ENCODE measurements at places on chromosomes 2 and 18.
A peak's percentile ranks its signal among the peaks of the same experiment; 100 is the strongest.

- DNase-seq = no peak
Measured at GRCh38 chr2:231413456-231413855, 17.9 kb downstream of the B3GNT7 start.

- no peak for DNase-seq
Measured at GRCh38 chr18:24983566-24984139, 368.3 kb downstream of the ZNF521 start.

- peak; percentile 80 for DNase-seq
Measured at GRCh38 chr18:9082711-9083510, 19.6 kb upstream of the NDUFV2 start.

DNA sequence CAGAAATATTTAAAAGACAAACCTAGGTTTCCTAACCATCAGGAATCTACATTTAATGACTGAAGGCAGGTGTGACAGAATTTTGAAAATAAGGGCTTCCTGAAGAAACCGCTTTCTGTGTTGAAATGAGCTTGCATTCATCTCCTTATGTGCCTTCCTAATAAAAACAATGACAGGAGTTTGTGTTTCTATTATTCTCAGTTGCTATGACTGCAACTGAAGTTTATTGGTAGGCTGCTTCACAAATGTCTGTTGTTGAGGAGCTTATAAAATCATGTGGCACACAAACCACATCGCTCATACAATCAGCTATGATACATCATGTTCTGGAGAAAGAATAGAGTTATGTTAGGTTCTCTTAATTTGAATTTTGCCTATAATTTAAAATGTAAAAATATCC, 362.7 kb upstream of the SLC8A1 start:
- no peak for DNase-seq

DNA sequence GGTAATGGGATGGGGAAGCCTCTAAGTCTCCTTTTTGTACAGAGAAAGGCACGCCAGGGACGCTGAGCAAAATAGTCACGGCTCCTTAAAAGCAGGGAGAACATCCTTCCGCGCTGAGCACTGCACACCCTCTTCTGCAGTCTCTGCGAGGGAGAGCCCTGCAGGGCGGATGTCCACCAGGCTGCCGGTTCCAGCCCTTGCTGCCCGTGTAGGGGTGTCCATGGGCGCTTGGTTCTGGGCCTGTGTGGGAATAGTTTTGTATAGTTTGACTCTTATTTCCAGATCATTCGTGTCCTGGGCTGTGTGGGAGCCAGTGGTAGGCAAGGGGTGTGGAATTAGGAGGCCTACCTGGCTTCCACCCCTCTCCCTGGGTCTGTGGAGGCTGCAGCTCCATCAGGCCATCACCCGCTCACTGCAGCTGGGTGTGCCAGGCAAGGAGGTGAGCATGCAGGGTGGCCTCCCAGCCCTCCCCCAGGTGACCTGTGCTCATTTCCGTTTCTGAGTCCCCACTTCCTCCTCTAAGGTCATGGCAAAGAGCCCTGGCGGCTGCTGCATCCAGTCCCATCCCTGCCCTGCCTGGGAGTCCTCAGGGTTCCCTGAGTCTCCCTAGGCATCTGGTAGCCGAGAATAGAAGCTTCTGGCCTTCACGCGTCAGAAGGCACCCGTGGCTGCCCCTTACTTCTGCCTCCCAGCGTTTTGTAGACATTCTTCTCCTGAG, 202.6 kb downstream of the LDLRAD4 start:
- DNase-seq = no peak

DNA sequence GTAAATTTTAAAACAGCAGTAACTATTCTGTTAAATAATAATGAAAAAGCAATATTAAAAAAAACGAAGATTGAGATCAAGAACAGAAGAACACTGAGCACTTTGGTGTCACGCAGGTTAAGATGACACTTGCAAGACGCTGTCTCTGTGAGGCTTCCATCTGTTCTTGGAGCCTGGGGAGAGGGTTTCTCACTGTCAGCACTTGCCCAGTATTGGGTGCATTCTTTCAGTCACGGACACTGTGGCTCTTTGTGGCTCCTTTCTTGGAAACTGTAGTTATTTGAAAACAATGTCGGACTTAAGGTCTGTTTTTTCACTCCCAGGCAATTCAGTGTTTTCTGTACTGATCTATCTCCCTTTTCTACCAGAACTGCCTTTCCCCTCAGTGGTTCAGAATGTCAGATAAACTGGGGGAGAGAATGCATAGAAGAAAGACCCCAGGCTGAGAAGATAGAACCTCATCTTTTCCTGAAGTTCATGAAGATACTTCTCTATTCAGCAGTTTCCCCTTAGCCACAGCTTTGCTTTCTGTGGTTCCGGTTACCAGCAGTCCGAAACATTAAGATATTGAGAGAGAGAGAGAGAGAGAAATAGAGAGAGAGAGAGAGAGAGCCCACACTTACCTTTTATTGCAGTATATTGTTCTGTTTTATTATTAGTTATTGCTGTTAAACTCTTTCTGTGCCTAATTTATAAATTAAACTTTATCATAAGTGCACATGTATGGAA, 283.3 kb downstream of the DCDC2C start:
- peak; percentile 32 for DNase-seq

DNA sequence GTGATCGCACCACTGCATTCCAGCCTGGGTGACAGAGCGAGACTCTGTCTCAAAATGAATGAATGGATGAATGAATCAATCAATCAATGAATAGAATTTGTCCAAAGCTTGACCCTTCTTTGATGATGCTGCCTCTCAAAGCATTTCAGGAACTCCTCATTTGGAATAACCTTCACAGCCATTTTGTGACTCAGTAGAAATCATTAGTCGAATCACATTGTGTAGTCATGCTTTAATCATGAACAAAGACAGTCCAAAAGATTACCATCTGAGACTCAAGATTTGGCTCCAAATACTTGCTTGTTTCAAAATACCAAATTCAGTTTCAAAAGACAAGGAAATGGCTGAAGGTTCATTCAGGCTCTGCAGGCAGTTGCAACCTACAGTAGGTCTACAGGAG, 83.1 kb downstream of the VWA3B start:
- DNase-seq = no peak

DNA sequence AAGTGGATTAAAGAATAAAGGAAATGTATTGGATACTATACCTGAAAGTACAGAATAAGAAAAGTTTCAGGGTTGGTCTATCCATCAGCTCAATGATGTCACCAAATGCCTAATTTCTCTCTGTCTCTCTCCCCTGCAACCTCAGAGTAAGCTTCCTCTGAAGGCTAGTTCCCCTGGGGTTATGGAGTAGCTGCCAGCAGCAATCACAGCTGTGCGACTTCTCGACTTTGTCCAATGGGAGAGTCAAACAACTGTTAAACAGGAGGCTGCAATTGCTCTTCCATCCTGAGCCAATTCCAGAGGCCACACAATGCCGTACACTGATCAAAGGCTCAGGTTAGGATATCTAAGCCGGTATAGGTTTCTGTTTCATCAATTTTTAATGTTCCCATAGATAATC, 95.3 kb upstream of the FANCL start:
- no peak for DNase-seq

DNA sequence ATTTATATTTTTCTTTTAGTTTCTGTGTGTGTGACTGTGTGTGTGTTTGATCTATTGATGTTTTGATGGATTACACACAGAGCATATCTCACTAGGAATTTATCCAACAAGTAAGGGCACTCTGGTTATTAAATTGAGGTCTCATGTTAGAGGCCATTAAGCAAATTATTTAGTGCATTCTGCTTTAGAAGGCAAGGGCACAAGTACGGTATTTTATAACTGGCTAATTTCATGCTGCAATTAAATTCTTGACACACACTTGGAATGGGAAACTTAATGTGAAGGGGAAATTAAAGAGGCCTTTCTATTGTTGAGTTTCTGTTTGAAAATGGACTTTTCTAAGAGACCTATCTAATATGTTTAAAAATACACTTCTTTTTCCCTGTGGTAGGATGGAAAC, 25.8 kb downstream of the NYAP2 start:
- no peak for DNase-seq

DNA sequence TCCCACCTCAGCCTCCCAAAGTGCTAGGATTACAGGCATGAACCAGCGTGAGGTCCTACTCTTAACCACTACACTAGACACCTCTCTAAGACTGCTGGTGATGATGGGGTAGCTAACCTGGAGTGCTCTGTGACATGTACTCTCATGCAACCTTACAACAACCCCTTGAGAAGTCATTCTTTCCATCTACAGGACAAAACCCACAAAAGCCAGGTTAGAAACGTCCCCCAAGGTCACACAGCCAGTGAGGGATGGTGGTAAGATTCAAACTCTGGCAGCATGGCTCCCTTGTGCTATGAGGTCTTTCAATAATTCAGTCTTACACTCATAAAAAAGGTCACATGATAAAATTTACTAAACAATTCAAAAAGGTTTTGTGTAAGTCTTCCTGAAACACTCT, 94.8 kb upstream of the SERTAD2 start:
- DNase-seq = peak; percentile 27

DNA sequence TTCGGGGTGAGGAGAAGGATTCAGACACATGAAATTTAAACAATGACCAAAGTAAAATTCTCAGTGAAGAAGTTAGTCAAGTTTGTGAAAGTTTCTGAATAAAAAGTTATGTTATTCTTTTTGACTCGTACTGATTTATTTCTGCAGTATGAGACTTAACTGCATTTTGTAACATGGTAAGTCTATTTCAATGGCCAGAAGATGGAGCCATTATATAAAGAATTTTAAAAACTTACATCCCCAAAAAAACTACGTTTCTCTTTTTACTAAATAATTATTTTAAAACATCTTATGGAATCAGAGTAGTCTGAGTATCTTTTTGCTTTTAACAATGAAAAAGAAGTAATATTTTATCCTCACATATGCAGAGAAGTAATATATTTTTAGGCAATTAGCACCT, 51.4 kb upstream of the SCN1A start:
- DNase-seq = peak; percentile 34

GRCh38 chr2:145168091-145168490, 648.2 kb upstream of the ZEB2 start:
- DNase-seq = no peak

GRCh38 chr2:66563473-66563872, 128.5 kb downstream of the MEIS1 start:
- no peak for DNase-seq

DNA sequence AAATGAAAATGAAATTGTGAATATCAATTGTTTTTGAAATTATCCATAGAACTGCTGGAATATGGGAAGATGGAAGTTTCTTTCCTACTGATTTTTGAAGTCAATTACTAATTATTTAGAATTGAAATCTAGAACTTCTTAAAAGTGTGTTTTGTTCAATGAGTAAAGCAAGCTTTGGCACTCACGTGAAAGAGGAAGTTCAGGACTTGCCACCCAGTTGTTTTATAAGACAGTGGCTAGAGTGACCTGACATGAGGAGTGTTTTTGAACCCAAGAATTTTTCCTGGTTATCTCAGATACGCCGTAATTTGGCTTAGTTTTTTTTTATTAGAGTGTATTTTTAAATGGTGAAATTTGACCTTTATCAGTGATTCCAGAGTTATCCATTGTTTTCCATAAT, 3.5 kb downstream of the MXD1 start:
- peak; percentile 65 for DNase-seq

DNA sequence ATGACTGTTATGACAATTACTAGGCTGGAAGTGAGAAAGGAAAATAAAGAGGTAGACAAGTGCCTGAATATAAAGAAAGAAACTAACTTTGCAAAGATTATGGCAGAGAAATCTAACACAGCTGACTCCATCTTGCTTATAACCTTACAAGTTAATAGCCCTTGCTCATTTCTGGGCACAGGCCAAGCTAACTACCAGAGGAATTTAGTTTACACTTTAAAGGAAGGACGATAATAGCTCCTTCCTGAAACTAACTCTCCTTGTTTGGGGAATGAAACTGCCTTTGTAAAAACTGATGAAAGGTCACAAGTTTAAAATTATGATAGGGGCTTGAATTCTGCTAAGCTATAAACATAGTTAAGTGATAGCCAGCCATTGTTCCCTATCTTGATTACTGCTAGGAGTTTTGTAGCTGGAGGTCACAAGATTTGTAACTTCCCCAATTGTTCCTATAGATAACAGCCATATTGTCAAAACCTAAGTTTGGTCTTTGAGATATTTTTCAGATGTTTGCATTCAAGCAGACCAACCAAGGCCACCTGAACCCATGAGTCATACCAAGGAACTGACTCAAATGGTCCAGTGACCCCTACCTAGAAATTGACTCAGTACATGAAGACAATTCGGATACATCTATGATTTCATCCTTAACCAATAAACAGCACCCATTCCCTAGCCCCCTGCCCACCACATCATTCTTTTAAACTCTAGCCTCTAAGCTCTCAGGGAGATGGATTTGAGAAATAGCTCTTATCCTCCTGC, 209.2 kb upstream of the LRATD1 start:
- peak; percentile 87 for DNase-seq

- DNase-seq = no peak
Measured at GRCh38 chr2:20201671-20202070, 23.3 kb downstream of the SDC1 start.

DNA sequence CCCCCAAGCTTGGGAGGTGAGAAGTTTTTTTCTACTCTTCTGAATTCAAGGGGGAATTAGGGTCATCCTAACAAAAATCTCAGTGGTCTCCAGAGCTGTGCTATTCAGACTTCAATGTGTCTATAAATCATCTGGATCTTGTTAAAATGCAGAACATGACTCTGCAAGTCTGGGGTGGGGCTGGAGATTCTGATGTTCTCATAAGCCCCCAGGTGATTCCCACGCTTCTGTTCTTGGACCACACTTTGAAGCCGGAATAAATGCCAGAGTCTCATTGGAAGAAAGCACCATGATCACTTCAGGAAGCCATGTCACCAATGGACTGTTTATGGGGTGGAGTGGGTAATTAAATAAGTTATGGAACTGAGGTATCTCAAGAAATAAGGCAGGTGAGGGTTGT, 22.2 kb upstream of the SLC16A14 start:
- DNase-seq = no peak

GRCh38 chr2:116696223-116696622, 1118.3 kb upstream of the DDX18 start:
- DNase-seq = no peak

DNA sequence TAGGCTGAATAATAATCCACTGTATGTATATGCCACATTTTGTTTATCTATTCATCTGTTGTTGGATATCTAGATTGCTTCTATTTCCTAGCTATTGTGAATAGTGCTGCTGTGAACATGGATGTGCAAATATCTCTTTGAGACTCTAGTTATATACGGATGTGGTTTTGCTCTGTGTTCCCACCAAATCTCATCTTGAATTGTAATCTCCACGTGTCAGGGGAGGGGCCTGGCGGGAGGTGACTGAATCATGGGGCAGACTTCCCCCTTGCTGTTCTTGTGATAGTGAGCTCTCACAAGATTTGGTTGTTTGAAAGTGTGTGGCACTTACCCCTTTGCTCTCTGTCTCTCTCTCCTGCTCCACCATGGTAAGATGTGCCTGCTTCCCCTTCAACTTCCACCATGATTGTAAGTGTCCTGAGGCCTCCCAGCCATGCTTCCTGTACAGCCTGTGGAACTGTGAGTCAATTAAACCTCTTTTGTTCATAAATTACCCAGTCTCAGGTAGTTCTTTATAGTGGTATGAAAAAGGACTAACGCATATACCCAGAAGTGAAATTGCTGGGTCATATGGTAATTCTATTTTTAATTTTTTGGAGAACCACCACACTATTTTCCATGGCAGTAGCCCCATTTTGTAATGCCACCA, 86.1 kb upstream of the UPP2 start:
- DNase-seq = peak; percentile 80

All from OCI-M1 (cell line).